CD4-positive, alpha-beta T cell treated with Interleukin-12 subunit alpha and Interleukin-12 subunit beta, for 1 hour (primary cell): ENCODE measurements at places on chromosomes 11 and 22.

DNA sequence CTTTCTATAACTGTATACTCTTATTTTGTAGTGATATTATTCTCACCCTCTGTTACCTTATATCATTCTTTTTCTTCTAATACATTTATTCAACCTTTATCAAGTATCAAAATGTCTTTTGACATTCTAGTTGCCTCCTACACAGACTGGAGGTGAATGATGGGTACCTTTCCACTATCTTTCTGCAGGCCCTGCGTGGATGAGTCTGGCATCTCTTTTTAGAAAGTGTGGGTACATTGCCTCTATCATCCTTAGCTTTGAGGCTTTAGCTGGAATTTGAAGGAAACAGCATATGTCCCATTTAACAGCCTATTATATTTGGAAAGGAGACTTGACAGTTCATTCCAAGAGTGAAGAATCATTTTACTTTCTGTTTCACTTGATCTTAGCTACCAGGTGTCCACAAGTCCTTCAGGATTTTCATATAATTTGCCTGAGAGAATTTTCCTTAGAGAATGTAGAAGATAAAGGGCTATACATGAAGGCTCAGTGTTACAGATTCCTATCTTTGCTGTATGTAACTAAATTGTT lies 192.0 kb downstream of the CWF19L2 start:
- no peak for DNase-seq

DNA sequence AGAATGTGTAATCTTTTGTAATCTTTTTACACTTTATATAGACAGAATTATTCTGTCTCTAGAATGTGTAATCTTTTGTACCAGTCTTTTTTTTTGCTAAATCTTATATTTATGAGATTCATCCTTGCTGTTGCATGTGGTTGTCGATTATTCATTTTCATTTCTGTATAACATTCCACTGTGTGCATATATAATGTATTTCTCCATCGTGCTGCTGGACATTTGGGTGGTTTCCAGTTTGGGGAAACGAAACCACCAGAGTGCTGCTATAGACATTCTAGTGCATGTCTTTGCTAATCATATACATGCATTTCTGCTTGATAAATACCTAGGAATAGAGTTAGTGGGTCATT lies 146.5 kb downstream of the GRIK4 start:
- no peak for DNase-seq

GRCh38 chr11:57425565-57426438 lies 1.1 kb downstream of the SLC43A3 start:
- no peak for DNase-seq

DNA sequence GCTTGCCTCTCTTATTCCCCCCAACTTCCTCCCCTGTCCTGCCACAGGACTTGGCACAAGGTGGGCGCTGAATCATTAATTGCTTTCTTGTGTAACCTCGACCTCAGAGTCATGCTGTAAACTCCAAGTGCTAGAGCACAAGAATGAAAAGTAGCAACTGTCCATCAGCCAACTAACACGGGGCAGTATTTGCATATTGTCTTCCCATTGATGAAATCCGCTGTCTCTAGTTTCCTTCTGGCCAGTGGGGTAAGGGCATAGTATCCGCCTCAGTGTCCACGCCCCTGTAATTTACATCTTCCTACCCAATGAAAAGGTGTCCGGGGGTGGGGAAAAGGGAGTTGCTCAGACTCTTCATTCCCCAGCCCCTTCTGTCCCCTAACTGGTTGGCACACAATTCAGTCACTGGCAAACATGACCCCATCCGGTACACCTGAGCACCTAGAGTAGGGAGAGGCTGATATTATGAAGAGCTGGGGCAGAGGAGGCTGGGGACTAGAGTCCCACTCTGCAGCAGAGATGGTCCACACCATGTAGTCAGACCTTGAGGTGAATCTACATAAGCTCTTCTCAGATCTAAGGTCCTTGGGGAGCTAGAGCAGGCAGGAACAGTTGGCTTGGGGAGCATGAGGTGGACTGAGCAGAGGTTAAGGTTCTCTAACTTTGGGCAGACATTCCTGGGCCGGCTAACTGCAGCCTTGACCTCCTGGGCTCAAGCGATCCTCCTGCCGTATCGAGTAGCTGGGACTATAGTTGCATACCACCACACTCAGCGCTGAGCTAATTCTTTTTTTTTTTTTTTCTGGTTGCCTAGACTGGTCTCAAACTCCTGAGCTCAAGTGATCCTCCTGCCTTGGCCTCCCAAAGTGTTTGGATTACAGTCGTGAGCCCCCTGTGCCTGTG lies 6.8 kb upstream of the GGA1 start:
- DNase-seq, result no peak

- DNase-seq, result peak; percentile 12
Observed at GRCh38 chr11:17864478-17864941, 129.9 kb downstream of the KCNC1 start.

GRCh38 chr11:122107045-122107444 lies 9.0 kb downstream of the BLID start:
- no peak for DNase-seq

DNA sequence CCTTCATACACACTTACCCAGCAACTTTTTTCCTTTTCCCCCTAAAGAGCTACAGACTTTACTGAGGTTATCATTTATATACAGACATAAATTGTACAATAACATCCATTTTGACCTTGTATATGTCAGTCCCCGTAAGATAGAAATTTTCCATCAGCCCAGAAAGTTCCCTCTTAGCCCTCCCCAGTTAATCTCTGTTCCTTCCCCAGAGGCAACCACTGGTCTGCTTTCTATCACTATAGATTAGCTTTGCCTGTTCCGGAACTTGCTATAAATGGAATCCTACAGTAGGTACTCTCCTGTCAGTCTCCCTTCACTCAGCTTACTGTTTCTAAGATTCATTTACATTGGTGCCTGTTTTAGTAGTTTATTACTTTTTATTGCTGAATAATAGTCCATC lies 54.9 kb downstream of the TSPAN18 start:
- no peak for DNase-seq

DNA sequence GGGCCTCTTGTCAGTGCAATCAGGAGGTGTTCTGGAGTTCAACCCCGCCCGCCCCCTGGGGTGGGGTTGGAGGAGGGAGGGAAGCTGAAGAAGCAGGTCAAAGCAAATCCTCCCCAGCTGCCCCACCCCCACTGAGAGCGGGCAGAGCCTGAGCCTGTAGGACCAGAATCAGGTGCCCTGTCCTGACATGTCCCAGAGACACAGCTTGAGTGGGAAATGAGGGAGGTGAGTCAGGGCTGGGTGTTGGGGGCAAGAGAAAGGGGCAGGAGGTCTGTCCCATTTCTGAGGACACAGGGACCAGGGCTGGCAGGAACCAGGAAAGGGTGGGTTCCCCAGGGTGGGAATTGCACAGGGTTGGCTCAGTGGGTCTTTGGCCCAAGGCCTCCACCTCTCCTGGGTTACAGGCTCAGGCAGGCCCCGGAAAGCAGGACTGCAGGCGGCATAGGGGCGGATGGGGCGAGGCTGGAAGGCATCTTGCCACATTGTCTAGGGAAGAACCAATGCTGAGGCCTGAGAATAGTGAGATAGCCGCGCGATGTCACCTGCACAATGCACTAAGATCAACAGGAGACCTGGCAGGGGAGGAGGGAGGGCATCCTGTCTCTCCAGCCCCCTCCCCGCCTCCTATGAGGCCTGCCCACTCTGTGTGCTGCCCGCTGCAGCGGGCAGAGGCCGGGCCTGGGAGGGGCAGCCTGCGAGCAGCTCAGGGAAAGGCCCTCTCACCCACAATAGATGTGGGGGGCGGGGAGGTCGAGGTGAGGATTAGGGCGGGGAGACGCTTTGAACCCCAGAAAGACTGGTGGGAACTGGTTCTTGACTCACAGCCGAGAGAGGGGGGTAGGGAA lies 32.4 kb downstream of the NECTIN1 start:
- DNase-seq, result no peak

- DNase-seq, result no peak
Observed at GRCh38 chr22:49236541-49237075, 591.1 kb downstream of the BRD1 start.

DNA sequence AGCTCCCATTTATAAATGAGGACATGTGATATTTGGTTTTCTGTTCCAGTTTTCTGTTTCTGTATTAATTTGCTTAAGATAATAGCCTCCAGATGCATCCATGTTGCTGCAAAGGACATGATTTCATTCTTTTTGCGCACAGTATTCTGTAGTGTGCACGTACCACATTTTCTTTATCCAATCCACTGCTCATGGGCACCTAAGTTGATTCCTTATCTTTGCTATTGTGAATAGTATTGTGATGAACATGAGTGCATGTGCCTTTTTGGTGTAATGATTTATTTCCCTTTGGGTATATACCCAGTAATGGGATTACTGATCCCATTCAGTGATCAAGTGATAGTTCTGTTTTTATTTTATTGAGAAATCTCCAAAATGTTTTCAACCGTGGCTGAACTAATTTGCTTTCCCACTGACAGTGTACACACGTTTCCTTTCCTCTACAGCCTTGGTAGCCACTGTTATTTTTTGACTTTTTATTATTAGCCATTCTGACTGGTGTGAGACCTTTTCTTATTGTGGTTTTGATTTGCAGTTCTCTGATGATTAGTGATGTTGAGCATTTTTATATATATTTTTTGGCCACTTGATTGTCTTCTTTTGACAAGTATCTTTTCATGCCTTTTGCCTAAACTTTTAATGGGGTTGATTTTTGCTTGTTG lies 226.0 kb upstream of the ANO3 start:
- DNase-seq, result no peak

DNA sequence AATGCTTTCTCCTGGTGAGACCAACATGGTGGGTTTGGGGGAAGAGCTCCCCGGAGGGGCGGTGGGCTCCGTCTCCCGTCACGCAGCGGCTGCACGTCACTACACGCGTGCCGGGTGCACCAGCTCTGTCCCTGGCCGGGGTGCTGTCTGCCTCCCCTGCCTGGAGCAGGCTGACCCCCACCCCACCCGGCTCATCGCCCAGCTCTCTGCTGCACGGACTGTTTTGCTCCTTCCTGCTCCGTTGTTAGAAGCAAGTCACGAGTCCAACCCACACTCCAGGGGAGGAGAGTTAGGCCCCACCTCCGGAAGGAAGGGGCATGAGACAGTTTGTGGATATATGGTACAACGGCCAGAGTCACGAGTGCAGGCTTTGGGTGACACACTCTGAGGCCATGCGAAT lies 364.9 kb downstream of the BRD1 start:
- no peak for DNase-seq

DNA sequence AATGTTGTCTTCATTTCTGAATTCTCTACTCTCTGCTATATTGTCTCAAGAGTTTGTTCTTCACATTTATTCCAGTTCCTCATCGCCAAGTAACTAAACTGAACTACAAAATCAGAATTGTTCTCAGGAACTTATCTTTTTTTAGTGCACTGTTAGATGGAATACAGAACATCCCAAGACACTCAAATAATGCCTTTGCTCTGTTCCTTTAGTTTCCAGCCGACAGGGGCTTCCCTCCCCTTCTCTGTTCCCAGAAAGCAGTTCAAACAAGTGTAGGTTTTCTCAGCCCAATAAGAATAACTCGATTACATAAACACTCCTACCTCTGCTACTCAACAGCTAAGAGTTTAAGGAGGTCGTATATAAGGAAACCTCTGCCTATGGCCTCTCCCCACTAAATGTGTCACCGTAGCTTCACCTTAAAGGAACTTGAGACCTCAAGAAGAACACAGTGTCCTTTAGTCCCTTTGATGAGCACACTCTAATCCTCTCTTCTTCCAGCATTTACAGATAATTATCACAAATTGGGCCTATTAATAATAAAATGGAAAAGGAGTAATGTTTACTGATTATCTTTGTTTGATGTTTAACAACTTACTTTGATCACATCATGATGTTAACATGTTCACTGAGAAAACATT lies 6.9 kb downstream of the POU2AF3 start:
- DNase-seq, result no peak

GRCh38 chr22:44357296-44357965 lies 44.7 kb upstream of the SHISAL1 start:
- no peak for DNase-seq

DNA sequence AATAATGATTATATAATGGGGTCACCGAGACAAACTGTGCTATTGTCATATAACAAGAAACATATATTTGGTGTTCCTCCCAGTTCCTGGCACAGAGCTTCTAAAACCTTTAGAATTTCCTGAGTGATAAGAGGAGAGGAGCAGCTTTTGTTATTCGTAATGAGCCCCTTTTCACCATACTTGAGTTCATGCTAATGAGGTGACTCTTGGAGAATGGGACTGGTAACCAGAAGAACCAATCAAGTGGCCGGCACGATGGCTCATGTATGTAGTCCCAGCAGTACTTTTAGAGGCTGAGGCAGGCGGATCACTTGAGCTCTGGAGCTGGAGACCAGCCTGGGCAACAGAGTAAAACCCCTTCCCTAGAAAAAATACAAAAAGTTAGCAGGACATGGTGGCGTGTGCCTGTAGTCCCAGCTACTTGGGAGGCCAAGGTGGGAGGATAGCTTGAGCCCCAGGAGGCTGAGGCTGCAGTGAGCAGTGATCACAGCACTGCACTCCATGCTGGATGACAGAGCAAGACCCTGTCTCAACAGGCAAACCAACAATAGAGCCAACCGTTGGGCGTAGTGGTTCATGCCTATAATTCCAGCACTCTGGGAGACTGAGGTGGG lies 62.7 kb upstream of the FTH1 start:
- no peak for DNase-seq

GRCh38 chr22:27726686-27727449 lies 74.7 kb downstream of the MN1 start:
- DNase-seq, result no peak

GRCh38 chr22:31081963-31082605 lies 966 bp downstream of the SMTN start:
- DNase-seq, result no peak

DNA sequence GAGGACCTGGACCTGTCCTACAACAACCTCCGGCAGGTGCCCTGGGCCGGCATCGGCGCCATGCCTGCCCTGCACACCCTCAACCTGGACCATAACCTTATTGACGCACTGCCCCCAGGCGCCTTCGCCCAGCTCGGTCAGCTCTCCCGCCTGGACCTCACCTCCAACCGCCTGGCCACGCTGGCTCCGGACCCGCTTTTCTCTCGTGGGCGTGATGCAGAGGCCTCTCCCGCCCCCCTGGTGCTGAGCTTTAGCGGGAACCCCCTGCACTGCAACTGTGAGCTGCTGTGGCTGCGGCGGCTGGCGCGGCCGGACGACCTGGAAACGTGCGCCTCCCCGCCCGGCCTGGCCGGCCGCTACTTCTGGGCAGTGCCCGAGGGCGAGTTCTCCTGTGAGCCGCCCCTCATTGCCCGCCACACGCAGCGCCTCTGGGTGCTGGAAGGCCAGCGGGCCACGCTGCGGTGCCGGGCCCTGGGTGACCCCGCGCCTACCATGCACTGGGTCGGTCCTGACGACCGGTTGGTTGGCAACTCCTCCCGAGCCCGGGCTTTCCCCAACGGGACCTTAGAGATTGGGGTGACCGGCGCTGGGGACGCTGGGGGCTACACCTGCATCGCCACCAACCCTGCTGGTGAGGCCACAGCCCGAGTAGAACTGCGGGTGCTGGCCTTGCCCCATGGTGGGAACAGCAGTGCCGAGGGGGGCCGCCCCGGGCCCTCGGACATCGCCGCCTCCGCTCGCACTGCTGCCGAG lies 1.5 kb downstream of the LRFN4 start:
- no peak for DNase-seq
